ENCODE measurements at places on chromosomes 16 and 17.

DNA sequence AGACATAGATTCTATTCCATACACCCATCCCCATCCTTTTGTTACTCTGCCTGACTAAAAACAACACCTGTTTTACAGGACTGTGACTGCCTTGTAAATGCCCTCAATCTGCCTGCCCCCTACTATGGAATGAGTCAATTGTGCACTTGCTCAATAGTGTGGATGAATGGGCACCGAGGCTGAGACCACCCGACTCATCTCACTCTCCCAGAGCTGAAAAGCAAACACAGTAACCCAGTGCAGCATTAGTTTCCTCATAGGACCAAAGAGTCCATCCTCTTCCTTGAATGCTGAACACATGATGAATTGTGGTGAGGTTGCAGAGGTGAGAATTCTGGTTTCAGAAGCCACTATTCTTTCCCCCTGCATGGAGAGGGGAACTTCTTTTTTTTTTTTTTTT, 233.7 kb downstream of the ZFHX3 start:
- DNase-seq: no peak

DNA sequence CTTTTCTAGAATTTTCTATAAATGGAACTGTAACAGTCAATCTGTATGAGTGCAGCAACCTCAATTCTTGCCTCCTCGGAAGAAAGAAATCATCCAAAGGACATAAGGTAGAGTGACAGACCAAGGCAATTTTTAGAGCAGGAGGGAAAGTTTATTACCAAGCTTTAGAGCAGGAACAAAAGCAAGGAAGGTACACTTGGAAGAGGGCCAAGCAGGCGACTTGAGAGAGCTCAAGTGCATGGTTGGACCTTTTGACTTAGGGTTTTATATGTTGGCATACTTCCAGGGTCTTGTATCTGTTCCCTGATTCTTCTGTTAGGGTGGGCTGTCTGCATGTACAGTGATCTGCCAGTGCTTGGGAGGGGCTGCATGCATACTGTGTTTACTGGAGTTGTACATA, 50.3 kb downstream of the SCNN1G start:
- DNase-seq: no peak

- DNase-seq: peak; percentile 14
Observed at GRCh38 chr17:12974005-12974531, 43.8 kb downstream of the ELAC2 start.

DNA sequence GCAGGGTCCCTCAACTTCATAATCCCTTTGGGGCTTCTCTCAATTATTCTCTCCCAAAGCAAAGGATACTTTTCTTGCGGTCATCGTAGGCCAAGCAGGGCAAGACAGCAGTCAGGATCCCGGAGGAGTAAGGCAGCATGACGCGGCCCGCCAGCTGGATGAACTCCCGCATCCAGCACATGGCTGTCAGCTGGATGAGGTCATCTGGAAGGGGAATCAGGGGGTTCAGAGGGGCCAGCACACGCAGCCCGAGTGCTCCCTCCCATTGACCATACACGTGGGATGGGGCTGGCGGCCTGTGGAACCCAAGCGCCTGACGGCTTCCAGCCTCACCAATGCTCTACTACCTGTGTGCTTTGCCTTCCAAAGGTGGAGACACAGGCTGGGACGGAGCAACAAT, 19.2 kb downstream of the VAC14 start:
- no peak for DNase-seq
